ENCODE measurements at places on chromosomes 5 and 9.
A peak's percentile ranks its signal among the peaks of the same experiment; 100 is the strongest.

DNA sequence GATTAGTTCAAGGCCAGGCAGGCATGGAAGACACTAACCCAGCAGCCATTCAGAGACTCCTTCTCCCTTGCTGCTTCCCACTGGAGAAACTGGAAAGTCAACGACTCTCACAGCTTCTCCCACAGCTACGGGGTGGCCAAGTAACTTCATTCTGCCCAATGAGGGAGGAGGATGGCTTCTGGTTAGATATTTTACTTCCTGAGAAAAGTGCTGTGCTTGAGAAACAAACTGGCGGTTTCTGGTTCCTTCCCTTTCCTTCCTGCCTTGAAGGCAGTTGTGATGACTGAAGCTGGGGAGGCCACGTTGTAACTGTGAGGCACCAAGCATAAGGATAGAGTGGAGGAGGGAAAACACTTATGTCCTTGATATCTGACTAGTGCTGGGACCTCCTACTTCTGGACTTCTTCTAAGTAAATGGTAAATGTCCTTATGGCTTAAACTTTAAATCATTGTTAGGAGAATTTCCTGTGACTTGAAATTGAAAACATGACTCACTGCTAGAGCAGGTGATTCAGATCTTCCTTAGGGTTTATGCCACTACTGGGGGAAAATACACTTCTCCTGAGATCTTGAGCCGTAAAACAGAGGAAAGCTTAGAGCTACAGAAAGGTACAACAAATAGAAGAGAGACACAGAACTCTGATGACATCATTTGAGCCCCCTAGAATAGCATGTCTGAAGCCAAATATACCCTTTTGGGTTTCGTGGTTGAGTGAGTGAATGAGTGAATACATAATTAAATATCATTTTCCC, 3.1 kb upstream of the GNPDA1 start:
- peak; percentile 64 for DNase-seq

DNA sequence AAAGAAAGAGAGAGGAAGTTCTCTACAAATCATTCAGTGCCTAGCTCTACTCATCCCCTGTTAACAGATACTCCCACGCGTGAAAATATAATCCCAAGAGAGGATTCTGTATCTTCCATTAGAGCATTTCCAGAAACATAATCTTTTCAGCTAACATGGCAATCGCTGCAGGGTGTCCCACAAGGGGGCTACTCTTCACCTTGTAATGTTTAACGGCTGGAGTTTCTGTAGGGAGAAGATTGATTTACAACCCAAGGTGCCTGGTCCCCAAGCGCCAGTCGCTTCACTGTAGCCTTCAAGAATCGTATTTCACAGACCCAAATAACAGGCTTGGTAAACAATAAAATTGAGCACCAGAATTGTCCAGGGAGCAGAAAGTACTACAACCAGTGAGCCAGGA, 318.7 kb downstream of the TLE1 start:
- no peak for DNase-seq

- DNase-seq: no peak
Observed at GRCh38 chr9:88544245-88544644, 9.3 kb downstream of the NXNL2 start.

GRCh38 chr9:133653638-133654037, 17.5 kb downstream of the DBH start:
- DNase-seq: no peak

DNA sequence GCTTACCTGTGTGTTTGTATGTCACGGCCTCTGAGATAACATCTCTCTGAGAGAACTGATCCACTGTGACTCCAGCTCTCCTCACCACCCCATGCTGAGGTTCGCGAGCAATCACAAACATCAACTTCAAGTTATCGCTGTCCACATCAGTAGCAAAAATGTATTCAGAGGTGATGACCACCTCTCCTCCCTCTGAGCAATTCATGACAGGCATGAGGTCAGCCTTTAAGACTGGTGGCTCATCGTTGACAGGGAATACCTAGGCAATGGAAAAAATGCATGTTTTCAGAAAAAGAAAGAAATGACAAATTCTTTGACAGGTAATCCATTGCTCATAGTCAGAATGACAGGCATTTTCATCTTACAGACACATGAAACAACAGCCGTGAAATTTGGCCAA, 90.3 kb upstream of the CER1 start:
- DNase-seq: no peak

DNA sequence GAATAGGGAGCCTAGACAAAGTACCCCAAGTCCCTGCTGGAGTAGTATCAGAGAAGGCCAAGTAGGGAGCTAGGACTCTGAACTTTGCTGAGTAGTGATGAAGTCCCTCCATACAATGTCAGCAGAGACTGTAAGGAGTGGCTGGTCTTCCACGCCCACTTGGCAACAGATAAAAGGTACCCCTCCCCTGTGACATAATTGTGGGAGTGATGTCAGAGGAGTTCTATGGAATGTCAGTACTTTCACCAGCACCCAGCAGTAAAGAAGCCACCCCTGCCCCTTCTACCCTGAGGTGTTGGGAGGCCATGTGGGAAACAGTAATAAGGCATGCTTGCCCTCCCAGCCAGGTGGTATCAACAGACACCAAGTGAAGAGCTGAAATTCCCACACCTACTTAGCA, 143.9 kb downstream of the SLIT3 start:
- no peak for DNase-seq

- no peak for DNase-seq
Observed at GRCh38 chr5:132641241-132641723, 16.7 kb upstream of the IL13 start.

DNA sequence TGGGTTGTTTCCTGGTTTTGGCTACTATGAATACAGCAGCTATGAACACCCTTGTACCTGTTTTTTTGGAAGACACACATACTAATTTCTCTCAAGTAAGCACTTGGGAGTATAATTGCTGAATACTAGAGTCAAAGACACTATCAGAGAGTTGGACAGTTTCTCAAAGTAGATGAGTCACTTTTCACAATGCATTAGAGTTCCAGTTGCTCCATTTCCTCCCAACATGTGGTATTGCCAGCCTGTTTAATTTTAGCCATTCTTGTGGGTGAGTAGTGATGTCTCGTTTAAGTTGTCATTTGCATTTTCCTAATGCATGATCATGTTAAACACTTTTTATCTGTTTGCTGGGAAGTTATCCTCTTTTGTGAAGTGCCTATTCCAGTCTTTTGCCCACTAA, 81.6 kb upstream of the GDNF start:
- DNase-seq: no peak

Measured in activated naive CD4-positive, alpha-beta T cell treated with anti-CD3 and anti-CD28 coated beads, Interleukin-2, amount 10 ng/mL, durations not matched to agents 7 days and 5 days (primary cell).